ENCODE measurements at places on chromosomes 5 and 9.

GRCh38 chr5:136701191-136701590 lies 335.8 kb upstream of the TRPC7 start:
- DNase-seq, result no peak

DNA sequence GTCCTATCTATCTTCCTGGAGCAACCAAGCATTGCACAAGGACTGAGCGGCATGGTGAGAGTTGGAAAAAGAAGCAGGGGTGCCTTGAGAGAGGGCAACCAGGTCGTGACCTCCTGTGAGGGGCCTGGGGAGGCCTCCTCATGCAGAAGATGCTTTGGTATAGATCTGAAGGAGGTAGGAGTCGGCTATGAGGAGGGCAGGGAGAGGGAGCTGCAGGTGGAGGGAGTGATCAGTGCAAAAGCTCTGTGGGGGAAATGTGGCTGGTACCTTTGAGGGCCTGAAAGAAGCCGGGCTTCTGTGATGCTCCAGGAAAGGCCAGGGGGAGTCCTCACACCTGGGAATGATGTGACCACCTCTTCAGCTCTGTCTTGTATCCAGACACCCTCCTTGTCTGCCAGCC lies 3.6 kb upstream of the SLC25A48 start:
- DNase-seq, result no peak

- no peak for DNase-seq
Measured at GRCh38 chr9:134158753-134159392, 5.5 kb downstream of the RNU6ATAC start.

GRCh38 chr5:150570333-150570732 lies 62.4 kb downstream of the NDST1 start:
- DNase-seq, result no peak

GRCh38 chr5:180839227-180839626 lies 21.8 kb downstream of the ZFP62 start:
- DNase-seq, result no peak

DNA sequence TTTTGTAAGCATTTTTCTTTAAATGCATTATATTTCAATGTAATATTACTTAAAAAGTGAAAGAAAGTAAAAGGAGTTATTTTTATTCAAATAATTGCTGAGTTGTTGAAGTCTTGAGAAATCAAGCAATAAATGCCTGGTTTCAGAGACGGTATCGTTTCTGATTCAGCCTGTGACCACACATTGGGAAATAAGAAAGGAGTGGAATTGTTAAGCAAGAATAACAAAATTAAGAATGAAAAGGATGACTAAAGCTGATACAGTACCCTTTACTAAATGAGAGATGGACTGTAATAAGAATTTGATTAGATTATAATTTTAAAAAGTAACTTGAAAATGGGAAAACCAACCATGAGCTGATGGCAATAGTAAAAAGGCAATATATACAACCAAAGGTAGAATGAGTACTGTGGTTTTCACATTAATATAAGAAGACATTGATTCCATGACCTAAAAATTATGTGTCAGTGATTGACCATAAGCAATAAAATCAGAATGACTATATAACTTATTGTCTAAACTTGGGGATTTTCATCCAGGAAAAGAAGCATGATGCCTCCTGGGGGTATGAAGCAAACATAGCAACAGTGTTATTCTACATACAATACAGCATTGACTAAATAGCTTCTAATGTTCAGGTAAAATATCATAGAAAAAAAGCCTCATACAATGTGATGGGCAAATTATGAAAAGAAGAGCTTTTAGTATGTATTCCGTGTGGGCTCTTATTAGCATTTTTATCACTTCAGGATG lies 101.9 kb upstream of the PRDM9 start:
- DNase-seq, result no peak

- no peak for DNase-seq
Measured at GRCh38 chr9:91420501-91421127, 3.0 kb downstream of the NFIL3 start.

GRCh38 chr5:153678617-153679329 lies 188.3 kb downstream of the GRIA1 start:
- no peak for DNase-seq

GRCh38 chr5:127223256-127223974 lies 67.2 kb upstream of the MEGF10 start:
- DNase-seq, result no peak

DNA sequence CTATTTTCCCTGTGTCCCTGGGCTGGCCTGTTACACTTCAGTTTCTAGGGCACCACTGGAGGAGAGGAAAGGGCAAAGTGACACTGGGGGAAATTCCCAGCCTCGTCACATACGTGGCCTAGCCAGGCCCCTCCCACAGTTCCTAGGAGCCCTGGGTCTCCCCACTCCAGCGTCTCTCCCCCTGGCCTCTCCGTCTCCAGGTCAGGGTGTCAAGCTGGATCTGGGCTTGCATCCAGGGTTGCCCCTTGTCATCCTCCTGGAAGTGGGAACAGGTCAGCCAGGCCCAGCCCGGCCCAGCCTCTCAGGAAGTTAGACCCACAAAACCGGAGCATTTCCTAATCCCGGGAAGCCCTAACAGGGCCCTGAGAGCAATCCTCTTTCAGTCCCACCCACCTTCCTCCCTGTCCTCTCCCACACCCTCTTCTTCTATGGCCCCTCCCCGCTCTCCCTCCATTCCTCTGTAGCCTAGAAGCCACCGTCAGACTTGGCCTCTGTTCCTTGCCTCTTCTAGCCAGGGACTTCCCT lies 4.7 kb upstream of the TNIP1 start:
- DNase-seq, result no peak

- no peak for DNase-seq
Measured at GRCh38 chr9:83020864-83021263, 42.1 kb downstream of the RASEF start.

Data from midbrain (tissue), 1 donor.